ENCODE measurements at places on chromosomes 6 and 20.

DNA sequence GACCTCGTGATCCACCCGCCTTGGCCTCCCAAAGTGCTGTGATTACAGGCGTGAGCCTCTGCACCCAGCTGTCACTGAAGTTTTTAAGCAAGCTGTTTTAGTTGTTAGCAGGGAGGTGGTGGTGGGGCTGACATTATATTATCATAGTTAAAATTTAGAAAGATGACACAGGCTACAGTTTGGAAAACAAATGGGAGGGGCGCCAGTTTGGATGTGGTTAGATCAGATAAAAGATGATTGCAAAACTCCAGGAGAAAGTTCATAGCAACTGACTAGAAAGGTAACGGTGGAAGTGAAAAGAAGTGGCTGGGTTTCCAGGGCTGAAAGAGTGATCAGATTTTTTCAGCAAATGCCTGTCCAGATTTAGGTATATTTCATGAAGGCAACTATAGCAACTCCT, 311.9 kb upstream of the CITED2 start:
- no peak for DNase-seq

GRCh38 chr6:10580570-10580969, 59.4 kb downstream of the GCNT2 start:
- DNase-seq, result no peak

DNA sequence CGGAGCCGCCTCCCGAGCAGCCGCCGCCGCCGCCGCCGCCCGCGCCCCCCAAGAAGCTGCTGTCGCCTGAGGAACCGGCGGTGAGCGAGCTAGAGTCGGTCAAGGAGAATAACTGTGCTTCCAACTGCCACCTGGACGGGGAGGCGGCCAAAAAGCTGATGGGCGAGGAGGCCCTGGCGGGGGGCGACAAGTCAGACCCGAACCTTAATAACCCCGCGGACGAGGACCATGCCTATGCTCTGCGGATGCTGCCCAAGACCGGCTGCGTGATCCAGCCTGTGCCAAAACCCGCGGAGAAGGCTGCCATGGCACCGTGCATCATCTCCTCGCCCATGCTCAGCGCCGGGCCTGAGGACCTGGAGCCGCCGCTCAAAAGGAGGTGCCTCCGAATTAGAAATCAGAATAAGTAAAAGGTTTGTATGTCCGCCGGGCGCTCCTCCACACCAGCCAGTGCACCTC, 145.2 kb downstream of the SOBP start:
- no peak for DNase-seq

DNA sequence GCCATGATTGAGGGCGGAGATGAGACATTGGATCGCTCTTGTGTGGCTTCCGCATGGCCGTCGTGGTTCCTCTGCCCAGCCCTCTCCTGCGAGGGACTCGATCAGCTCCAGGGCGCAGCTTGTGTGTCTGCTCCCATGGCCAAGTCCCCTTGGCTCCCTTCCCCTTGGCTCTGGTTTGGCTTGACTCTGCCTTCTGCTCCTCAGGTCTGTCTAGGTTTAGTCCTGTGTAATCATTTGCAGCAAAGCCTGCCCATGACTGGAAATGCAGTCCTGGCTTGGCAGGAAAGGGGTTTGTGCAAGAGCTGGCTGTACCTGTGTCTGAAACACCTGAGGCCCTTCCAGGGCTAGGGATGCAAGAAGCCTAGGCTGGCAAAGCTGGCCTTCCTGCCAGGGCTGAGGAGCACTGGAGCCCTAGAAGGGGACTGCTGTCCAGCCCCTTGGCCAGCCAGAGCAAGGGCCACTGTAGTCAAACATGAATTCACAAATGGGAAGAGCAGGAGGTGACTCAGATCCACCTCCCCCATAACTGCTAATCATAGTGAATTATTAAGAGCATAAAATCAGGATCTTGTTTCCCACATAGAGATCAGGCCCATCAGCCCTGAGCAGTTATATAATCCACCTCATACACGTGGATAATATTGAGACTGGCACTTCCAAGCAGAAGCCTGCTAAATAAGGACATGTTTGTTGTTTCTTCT, 196.8 kb downstream of the FARS2 start:
- no peak for DNase-seq

DNA sequence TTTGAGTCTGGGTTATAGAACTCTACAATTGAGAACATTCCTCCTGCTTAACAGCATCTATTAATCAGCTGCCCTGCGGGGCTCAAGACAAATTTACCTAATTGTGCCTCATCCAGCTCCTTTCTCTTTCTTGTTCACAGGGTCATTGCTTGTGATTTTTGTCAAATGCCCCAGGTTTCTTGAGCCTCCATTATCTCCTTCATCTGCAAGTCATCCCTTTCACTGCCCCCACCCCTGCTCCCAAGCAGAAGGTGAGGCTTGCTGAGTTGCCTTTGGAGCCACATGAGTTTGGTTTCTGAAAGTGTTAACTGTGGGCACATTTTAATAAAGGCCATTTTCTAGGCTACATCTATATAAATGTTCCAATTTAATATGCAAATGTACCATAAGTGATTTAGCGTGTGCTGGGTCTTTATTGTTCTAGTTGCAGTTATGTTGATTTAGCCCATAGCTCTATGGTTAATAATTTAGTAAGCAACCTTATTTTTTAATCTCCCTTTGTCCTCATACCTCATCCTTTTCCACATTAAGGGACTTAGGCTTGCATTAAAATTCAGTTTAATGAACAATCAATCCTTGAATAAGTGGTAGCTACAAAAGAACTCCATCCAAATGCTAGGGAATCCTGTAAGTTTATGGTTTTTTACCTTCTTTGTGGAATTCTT, 56.1 kb downstream of the VSTM2L start:
- DNase-seq, result no peak

GRCh38 chr6:46010270-46010669, 5.4 kb downstream of the CLIC5 start:
- DNase-seq, result no peak

DNA sequence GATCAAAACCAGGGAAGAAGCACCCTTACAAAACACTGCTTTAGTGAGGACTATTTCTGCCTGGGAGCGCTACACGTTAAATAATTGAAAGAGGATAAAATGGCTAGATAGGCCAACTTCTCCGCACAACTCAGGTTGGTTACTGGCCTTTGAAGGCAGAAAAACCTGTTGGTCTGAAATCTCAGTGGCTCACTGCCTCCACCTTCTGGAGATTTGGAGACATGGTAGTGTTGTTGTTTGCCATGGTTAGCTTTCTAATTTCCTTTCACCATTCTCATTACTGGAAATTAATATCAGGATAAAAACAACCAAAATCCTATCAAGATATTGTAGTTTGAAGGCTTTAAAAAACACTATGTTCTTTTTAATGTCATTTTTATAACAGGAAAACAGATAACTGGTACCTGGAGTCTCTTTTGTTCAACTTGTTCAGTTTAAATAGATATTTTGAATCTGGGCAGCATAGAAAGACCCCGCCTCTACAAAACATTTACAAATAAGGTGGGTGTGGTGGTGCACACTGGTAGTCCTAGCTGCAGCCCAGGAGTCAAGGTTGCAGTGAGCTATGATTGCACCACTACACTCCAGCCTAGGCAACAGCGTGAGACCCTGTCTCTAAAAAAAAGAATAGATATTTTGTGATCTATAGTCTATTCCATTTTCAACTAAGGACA, 27.5 kb upstream of the BCLAF1 start:
- DNase-seq, result peak; percentile 17

DNA sequence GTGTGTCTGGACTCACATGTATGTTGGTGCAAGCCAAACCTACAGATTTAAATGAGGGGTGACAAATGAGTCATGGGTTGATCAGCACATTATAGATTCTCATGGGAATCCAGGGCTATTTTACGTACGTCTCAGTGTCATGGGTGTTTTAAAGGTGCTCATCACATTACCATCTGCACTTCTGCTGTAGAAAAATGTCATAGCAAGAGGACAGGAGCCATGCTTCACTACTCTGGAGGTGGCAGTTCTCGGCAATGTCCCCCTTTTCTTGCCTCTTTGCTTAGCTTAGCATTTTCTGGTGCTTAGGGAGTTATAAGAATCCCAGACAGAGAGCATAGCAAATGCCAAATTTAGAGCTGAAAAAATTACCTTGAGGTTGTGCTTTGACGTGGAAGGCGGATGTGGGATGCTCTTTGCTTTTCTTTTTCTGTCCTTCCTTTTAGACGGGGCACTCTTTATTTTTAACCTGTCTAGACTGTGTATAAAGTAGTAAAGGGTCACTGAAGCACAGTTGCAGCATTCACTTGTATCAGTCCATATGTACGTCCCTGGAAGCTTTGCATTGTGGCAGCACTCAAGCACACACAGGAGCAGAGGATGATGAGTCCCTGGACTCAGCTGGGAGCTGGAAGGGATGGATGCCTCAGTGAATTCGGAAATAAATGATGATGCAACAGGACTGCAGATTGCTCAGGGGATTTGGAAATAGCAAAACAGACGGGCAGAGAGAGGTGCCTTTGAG, 139.7 kb downstream of the SYNDIG1 start:
- DNase-seq, result no peak

DNA sequence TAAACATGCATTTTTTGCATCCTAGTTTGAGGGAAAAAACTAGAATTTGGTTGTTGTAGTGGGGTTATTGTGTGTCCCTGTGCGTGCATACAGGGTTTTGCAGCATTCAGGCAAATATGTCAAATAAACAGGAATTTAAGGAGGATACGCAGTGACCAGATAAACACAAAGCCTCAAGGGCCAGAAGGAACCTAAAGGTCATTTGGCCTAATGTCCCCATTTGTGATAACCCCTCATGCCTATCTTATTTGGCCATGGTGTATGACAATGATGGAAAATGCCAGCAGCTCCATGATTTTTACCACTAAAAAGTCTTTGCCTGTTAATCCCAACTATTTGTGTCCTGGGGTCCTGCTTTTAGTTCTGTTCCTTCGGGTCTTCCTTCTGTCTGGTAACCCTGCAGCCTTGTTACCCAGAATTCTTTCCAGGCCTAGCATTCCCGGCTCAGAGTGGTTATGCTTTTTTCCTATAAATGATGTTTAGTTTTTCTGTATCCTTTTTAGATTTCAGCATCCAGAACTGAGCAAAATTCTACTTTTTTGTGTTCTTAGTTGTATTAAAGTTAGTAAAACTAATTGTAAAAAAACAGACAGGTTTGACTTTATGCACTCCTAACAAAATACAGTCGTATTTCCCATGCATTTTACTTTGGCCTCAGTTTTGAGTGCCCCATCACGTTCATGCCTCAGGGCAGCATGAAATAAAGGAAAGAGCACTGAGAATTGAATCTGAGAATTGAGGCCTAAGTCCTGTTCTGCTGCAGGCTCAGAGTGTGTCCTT, 4.4 kb downstream of the STX16 start:
- DNase-seq, result no peak

DNA sequence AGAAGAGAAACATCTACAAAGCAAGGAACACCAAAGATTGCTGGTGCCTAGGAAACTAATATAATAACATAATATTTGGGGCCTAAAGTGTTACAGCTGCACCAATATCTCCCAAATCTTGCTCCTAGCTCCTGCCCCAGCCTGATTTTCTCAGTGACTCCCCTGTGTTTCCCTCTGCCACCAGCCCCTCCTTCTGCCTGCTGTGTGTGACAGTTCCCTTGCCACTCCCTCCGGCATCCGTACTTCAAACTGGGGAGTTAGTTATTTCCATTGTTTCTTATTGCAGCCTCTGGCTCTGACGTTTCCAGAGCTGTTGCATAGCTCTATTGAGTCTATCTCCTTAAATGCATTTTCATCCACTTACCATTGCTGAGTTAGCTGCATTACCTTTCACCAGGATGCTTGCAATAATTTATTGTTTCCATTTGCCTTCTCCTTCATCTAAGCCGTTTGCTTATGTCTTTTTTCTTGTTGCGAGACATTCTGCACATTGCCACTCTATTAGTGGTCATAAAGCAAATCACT, 43.1 kb downstream of the ESR1 start:
- DNase-seq, result no peak

- no peak for DNase-seq
These were observed 191.3 kb upstream of the ARID1B start for GRCh38 chr6:156585859-156586258.

DNA sequence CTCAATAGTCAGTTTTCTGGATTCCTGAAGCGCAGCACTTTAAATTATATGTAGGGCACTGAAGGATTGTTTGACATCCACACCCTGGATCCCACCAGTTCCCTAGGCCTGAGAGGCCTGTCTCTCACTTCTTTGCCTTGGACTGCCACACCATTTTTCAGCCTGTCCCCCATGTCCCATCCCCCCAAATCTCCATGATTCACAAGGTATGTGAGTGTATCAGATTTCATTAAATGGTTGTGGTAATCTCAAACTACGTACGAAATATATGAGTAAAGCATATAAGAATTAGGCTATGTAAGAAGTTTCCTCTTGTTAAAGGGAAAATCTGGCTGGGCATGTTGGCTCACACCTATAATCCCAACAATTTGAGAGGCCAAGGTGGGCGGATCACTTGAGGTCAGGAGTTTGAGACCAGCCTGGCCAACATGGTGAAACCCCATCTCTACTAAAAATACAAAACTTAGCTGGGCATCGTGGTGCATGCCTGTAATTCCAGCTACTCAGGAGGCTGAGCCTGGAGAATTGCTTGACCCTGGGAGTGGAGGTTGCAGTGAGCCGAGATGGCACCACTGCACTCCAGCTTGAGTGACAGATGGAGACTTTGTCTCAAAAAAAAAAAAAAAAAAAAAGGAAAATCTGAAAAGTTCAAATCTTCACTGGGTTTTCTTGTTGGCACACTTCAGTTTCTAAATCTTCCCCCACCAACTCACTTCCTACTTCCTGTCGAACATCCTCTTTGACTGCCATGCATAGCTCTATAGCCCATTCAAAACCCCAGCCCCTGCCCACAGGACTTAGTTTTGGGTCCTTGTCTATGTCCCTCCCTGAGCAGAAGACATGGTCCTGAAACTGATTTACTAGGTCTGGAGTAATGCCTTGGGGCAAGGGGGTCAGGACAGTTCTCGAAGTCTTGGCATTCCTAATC, 97.3 kb upstream of the SHLD1 start:
- no peak for DNase-seq

GRCh38 chr6:24919056-24919892, 16.5 kb downstream of the RIPOR2 start:
- no peak for DNase-seq

DNA sequence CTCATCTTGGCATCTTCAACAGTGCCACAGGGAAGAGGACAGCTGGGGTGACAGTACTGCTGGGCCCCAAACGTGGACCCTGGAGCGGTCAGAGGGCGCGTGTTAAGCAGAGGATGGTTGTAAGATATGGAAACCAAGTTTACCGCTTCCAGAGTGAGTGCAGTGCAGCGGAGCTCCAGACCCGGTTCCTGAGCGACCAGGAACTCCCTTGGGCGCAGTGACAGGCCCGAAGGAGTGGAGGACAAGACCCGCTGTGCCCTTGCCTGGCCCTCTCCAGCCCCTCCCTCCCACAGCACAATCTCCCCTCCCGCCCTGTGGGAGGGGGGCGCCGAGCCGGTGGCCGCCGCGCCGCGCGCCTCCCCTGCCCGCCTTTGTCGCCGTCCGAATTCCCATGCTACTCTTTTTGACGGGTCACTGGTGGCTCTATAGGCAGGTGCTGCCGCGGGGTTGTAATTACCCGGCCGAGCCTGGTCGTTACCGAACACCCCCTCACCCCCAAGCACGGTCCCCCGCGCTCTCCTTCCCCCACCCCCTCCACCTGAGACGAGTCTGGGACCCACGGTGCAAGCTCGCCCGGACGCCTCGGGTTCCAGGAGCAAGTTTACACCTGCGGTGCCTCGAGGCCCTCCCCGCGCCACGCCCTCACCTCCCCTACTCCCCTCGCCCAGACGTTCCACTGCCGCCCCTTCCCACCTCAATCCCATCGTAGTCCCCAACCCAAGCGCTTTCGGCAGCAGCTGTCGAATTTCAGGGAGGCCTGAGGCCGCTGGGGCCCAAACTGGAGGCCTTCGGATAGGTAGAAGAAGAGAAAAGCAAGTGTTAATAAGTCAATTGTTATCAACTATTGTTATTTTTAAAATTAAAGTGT, 3.9 kb downstream of the NR2E1 start:
- no peak for DNase-seq

- no peak for DNase-seq
These were observed 79.1 kb upstream of the SLC22A23 start for GRCh38 chr6:3535776-3536435.
